ENCODE measurements at places on chromosomes 16 and 17.

DNA sequence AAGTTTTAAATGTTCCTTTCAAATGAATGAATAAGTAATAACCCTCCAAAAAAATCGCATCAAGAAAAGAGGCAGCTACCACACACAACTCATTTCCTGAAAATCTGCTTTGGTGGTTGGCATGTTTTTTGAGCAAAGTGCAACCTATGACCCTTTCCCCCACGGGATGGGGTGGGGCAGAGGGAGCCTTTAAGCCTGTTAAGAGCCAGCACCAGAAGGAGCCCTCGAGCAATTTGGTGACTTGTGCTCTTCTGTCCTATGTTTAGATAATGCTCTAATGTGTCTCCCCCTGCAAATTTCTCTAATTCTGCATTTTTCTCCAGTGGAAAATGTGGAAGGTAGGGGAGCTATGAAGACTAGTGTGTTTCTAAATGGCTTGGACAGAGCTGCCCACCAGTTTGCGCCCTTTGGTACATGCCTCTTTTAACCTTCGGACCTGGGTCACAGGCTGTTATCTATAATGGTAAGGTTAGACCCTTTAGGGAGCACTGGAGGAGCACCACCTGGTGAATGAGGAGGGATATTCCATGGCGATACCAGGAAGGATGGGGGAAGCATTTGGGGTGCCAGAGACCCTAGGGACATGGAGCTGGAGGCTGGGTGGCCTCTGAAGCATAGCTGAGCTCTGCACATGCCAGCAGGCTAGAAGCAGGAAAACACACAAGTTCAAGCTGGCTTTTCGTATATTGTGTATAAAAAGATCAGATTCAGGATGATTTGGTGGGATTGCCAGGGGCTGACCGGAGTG is 1.6 kb downstream of the PYCARD start:
- DNase-seq, result peak; percentile 74

GRCh38 chr16:70481929-70482536 is 27.6 kb downstream of the FCSK start:
- no peak for DNase-seq

DNA sequence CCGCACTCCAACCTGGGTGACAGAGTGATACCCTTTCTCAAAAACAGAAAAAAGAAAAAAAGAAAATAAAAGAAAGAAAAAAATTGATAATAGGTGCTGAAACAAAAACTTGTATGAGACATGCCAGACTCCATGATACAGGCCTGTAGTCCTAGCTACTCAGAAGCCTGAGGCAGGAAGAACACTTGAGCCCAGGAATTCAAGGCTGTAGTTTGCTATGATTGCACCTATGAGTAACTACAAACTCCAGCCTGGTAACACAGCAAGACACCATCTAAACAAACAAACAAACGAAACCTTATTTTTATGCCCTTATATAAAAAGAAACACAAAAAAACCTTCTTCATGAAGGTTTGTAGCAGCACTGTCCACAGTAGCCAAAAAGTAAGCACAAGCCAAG is 5.0 kb upstream of the CMTM4 start:
- no peak for DNase-seq

DNA sequence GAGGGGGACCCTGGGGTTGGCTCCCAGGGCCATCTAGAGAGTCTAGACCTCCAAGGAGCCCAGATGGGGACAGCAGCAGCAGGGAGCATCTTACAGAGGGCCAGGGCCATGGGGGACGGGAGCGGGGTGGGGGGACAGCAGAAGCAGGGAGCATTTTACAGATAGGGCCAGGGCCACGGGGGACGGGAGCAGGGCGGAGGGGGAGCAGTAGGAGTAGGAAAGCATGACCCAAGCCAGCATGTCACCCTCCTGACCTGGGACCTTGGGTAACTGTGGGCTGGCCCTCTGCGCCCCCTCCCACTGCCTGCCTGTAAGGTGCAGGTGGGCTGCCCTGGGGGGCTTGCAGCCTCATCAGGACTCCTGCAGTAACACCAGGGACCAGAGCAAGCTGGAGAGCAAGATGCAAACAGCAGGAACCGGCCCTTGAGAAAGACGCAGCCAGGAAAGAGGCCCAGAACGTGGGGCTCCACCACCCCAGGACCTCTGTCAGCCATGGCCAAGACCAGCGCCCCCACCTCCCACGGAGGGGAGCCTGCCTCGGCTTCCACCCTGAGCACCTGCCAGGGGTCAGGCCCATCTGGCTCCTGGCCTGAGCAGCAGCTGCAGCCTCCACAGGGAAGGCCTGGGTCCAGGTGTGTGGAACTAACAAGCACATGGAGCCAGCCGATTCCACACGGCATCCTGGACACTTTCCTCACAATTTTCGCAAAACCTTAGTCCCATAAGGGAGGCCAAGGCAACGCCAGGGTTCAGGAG is 2.4 kb downstream of the ZNF598 start:
- DNase-seq, result no peak

- DNase-seq, result peak; percentile 63
These were observed 1.0 kb downstream of the NOG start for GRCh38 chr17:56594320-56595107.

DNA sequence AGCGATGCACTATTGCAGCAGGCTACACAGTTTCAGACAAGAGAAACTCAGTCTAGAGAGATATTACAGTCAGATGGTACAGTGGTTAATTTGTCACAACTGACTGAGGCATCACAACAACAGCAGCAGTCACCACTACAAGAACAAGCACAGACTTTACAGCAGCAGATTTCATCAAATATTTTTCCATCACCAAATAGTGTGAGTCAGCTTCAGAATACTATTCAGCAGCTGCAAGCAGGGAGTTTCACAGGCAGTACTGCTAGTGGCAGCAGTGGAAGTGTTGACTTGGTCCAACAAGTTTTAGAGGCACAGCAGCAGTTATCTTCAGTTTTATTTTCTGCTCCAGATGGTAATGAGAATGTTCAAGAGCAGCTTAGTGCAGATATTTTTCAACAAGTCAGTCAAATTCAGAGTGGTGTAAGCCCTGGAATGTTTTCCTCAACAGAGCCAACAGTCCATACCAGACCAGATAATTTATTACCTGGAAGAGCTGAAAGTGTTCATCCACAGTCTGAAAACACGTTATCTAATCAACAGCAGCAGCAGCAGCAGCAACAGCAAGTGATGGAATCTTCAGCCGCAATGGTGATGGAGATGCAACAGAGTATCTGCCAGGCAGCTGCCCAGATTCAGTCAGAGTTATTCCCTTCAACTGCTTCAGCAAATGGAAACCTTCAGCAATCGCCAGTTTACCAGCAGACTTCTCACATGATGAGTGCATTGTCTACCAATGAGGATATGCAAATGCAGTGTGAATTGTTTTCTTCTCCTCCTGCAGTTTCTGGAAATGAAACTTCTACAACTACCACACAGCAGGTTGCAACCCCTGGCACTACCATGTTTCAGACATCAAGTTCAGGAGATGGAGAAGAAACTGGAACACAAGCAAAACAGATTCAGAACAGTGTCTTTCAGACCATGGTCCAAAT is 34.1 kb downstream of the NQO1 start:
- no peak for DNase-seq

DNA sequence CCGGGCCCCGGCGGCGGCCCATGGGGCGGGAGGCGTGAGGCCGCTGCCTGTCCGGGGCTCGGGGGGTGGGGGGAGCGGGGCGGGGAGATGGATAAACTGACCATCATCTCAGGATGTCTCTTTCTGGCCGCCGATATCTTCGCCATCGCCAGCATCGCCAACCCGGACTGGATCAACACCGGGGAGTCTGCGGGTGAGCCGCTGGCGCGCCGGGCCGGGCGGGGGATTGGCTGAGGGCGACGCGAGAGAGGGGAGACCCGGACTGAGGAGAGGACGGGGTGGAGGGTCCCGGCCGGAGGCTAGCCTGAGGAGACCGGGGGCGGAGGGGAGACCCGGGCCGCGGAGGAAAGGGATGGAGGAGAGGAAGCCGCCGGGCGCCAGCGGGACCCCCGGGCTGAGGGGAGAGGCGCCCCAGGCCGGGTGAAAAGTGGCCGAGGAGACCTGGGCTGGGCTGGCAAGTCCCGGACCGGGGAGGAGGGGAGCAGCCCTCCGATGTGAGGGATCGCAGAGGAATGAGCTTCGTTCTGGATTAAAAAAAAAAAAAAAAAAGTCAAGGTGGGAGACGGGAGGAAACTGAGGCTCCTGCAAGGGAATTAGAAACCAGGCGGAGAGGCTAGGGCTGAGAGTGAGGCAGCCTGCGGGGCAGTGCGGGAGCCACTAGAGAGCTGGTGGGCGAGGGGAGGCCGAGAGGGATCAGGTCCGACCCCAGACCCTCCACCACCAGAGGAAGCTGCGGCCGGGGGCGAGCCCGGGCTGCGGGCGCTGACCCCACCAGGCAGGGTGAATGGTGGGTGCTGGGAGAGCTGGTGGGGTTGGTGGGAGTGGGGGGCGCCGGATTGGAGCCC is 526 bp downstream of the MOSMO start:
- DNase-seq, result peak; percentile 12

DNA sequence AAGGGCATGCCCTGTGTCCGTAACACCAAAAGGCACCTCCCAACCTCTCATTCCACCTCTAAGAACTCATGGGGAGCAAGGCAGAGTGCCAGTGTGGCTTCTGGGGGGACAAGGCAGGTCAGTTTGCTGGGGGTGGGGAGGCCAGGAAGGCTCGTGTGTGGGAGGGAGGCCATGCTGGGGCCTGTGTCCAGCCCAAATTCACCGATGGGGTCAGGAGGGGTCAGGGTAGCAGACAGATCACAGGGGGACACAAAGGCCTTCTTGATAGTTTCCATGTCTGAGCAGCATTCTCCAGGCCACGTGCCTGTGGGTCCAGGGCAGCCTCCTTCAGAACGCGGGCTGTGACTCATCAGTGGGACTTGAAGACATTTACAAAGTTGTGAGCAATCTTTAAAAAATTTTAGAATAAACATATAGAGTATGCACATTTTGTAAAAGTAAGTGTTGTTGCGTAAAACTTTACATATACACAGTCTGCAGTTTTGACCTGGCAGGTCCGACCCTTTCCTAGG is 20.9 kb downstream of the SPACA3 start:
- no peak for DNase-seq

DNA sequence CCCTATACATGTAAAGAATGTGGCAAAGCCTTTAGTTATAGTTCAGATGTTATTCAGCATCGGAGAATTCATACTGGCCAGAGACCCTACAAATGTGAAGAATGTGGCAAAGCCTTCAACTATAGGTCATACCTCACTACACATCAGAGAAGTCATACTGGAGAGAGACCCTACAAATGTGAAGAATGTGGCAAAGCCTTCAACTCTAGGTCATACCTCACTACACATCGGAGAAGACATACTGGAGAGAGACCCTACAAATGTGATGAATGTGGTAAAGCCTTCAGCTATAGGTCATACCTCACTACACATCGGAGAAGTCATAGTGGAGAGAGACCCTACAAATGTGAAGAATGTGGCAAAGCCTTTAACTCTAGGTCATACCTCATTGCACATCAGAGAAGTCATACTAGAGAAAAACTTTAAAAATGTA is 42.5 kb downstream of the ZNF267 start:
- DNase-seq, result peak; percentile 8

GRCh38 chr17:32558997-32559650 is 72.3 kb downstream of the CDK5R1 start:
- no peak for DNase-seq

GRCh38 chr17:69796078-69796477 is 278.9 kb upstream of the KCNJ16 start:
- no peak for DNase-seq

DNA sequence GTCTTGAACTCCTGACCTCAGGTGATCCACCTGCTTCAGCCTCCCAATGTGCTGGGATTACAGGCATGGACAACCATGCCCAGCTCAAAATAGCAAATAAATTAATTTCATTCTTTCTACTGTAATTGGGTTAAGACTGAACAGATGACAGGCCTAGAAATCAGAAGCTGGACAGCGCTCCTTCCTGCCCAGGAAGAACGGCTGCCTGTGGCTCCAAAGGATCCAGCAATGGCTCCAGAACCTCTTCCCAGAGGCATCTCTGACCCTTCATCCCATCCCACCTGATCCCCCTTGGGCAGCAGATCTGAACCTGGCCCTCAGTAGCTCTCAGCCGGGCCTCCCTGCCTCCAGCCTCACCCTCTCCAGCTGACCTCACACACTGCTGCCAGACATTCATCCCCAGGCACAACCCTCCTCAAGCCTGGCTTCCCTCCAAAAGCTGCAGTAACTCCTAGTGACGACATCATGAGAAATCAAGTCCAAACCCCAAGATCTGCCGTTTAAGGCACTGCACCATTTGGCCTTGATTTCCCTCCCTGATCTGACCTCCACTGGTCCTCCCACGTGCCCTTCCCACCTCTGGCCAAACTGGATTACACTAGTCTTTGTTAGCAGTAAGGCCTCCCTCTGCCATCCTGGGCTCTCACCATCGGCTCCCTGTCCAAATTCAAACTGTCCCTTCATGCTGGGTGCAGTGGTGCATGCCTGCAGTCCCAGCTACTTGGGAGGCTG is 3.1 kb upstream of the MIF4GD start:
- no peak for DNase-seq

DNA sequence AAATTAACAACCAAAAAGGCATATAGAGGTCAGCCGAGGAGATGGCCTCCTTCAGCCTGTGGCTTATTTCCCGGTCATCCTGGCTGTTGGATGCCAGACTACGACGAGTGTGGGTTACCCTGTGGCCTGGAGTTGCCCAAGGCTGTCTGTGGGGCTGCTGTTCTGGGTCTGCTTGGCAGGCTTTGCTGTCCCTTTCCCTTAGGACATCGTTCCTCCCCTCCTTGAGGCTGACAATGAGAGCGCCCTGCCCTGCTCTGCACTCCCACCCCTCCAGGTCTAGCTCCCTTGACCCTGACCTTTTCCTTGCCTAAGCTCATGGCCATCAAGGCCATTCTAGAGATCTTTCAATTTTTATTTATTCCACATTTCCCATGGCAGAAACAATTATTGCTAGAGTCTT is 1.9 kb upstream of the CBFB start:
- no peak for DNase-seq

- DNase-seq, result no peak
These were observed 13.3 kb upstream of the USP36 start for GRCh38 chr17:78853926-78854394.

DNA sequence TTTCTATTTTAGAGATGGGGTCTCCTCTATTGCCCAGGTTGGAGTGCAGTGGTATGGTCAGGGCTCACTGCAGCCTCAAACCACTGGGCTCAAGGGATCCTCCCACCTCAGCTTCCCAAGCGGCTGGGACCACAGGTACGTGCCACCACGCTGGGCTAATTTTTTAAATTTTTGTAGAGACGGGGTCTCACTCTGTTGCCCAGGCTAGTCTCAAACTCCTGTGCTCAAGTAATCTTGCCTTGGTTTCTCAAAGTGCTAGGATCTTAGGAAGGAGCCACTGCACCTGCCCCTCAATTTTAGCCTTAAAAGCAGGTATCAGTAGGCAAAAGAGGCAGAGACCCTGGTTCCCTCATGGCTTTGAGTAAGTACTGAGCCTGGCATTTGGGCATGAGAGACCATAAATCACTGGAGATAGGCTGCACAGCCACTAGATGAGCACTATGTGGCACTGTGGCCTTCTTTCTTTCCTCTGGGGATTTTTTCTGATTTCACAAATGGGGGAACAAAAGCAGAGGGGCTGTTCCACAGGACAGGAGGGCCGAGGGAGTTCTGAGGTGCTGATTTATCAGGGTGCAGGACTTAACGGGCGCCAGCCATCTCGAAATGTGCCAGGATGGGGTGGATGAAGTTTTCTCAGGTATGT is 82.2 kb downstream of the PLXDC1 start:
- DNase-seq, result peak; percentile 49

- no peak for DNase-seq
These were observed 4.2 kb downstream of the EEF2K start for GRCh38 chr16:22210285-22210684.

- no peak for DNase-seq
These were observed 11.7 kb downstream of the GCGR start for GRCh38 chr17:81815646-81815986.

- no peak for DNase-seq
These were observed 386.4 kb downstream of the WWOX start for GRCh38 chr16:78485917-78486257.

GRCh38 chr17:27475070-27475673 is 18.9 kb downstream of the KSR1 start:
- DNase-seq, result no peak

Data from KBM-7 (cell line).